ENCODE measurements at places on chromosomes 7 and 10.

DNA sequence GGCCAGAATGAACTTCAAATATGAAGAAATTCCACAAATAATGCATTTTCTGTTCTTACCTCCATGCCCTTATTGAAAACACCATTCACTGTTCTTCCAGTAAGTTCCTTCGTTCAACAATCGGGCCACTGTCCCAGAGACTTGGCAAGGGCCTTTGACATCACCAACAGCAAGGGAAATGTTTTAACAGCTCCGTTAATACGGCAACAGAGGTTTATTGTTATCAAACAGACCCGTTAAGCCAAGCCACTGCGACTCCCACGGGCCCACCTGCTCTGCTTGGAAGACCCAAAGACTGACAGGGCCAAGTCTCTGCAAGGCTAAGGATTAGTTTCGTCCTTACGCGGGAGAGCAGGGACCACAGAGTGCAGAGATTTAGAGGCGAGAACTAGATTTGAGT is 43.4 kb upstream of the LYZL1 start:
- DNase-seq: no peak

DNA sequence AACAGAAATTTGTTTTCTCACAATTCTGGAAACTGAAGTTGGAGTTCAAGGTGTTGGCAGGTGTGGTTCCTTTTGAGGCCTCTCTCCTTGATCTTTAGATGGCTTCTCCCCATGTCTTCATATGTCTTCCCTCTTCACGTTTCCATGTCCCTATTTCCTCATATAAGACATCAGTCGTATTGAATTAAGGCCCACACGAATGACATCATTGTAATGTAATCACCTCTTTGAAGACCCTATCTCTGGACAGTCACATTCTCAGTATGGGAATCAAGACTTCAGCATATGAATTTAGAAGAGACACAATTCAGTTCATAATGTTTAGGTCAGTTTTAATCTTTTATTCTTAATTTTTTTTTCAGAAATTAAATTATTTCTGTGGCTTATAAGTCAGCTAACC is 19.8 kb downstream of the VTI1A start:
- no peak for DNase-seq

DNA sequence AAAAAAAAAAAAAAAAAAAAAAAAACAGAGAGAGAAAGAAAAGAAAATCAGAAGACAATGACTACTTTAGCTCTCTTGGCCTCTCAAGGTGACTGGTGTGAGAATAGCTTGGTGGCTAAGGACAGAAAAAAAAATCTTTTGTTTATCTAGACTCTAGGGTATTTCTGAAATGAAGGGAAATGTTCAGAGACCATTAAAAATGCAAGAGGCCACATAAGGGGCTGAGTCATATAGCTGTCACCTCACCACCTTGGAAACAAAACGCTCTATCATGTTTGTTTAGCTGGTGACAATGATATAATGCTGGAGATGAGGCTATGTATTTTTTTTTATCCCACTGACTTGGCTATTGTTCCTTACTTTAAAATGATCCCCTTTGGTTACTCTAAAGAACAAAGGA is 287.0 kb upstream of the CDC14C start:
- DNase-seq: no peak

GRCh38 chr7:90771281-90771680 is 175.2 kb downstream of the CDK14 start:
- no peak for DNase-seq

- no peak for DNase-seq
These were observed 229.2 kb downstream of the KCND2 start for GRCh38 chr7:120502132-120502531.

- no peak for DNase-seq
These were observed 408.0 kb downstream of the RPS24 start for GRCh38 chr10:78441694-78442093.

DNA sequence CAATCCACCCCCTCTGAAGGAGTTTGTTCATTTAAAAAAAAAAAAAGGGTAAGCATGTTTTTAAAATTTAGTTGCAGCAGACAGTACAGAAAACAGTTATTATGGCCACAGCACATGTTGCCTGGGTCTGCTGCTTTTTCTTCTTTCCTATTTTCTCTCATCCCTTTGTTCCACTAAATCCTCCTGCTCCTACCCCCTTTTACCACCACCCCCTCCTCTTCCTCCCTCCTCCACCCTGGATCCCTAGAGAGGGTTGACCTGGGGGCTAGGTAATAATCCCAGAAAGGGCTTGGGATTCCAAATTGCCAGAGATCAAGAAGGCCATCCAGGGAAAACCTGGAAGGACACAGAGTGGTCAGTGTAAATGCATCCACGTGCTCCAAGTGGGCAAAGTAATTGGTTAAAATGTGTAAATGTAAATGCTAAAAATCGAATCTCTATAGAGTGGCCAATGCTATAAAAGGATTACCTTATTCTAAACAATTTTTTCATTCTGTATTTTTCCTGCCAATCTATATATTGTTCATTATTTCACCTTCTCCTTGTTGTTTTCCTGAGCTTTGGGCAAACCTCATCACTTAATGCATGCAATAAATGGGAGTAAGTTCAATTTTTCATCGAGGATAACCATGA is 89.0 kb upstream of the PIK3CG start:
- DNase-seq: no peak

Measured in CD4-positive, alpha-beta T cell treated with Interleukin-15 for 1 hour (primary cell).